Right forelimb (tissue), 1 donor: ENCODE measurements at places on chromosomes 7 and 10.

- peak; percentile 69 for DNase-seq
These were observed at the start of gene GSAP for GRCh38 chr7:77415823-77416620. GSAP (minus strand) TSS chr7:77416349; CDS start chr7:77416321, 28 bp downstream.

DNA sequence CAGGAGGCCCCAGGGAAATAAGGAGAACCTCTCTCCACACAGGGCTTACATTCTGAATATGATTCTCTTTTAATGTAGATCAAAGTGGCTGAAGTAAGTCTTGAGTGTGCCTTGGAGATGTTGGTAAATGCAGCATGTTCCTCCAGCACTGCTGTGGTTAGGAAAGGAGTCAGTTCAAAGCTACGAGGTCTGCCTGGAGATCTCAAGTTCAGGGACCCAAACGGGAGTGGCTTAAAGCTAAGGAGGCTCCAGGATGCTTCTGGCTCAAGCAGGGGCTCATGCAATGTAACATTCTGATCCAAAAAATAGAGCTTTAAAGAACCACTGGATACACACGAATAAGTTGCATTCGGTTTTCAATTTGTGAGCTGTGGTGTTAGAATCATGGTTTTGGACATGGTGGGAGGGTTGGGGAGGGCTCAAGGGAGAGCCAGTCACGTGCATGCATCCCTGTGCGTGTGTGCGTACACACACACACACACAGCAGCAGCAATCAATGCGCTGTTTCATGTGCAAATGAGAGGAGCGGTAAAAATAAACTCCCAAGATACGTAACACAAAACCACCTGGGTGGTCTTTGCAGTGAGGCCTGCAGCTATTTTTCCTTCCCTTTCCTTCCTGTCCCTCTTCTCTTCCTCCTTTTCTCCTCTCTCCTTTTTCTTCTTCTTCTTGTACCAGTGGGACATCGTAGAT is 70.5 kb downstream of the AOAH start:
- DNase-seq: no peak

DNA sequence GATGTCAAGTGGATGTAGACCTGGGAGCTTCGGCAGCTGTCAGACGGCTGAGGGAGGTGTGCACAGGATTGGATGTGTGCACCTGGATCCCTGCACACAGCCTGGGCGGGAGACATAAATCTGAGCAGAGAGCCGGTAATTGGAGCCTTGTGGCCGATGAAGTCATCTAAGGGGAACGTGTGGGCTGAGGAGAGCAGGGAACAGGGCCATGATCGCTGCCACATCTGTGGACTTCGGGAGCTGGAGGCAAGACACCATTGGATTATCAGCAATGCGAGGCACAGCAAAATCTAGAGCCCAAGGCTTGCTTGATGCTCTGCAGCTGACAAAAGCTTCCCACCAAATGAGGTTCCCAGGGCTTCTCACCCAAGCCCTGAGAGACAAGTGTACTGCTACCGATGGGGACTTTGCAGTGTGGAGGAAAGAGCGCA is 147.7 kb downstream of the PTPN20 start:
- peak; percentile 53 for DNase-seq

DNA sequence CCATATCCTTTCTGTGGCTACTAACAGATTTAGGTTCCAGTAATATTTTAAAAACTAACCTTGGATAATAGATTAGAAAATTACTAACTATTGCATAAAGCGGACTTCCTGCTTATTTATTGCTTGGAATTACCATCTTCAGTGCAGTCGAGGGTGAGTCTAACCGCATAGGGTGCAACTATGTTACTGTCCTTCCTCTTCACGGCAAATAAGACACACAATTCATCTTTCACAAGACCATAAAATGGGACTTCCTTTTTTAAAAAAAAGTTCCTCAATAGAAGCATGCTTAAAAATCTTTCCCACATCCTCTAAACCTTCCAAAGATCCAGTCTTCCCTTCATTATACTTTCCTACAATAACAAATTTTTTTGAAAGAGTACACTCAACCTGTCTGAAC is 2.1 kb downstream of the SLC25A40 start:
- no peak for DNase-seq

DNA sequence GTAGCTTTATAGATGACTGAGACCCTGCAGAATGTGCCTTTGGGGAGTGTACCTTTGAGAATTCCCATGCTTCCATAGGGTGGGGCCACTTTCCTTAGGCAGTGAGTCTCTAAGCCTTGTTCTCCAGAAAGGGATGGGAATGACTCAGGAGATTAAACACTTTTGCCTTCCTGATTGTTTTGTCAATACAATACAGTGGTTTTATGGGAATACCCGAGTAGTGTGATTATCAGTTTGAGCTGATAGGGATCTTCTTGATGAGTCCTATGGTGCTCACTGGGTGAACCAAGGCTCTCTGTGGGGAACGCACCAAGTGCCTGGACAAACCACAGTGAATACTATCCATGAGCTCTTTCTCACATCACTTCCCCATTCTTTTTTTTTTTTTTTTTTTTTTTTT is 6.3 kb downstream of the MYOF start:
- DNase-seq: no peak

DNA sequence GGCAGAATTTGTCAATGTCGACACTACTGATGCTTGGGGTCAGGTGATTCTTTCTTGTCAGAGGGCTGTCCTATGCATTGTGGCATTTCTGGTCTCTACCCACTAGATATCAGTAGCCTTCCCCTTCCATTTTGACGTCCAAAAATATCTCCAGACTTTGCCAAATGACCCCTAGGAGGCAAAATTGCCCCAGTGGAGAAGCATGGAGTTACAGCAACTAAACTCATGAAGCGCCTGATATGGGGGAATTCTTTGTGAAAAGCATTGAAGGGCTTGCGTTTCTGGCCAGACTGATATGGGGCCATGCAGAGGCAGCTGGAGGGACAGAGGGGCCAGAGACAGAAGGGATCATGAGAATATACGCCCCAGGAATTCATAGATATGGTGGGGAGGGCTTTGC is 43.6 kb downstream of the ADRB1 start:
- no peak for DNase-seq

GRCh38 chr7:149732111-149732561 is 41.3 kb downstream of the ZNF467 start:
- DNase-seq: no peak

- DNase-seq: no peak
These were observed 202.1 kb downstream of the PRPF18 start for GRCh38 chr10:13788711-13789447.

GRCh38 chr7:8115547-8116402 is 146.2 kb downstream of the ICA1 start:
- no peak for DNase-seq

GRCh38 chr7:150958062-150958552 is 20.0 kb downstream of the KCNH2 start:
- DNase-seq: no peak

- peak; percentile 72 for DNase-seq
These were observed at the start of gene FGFBP3 for GRCh38 chr10:91909117-91909677. FGFBP3 (minus strand) TSS chr10:91909486; CDS start chr10:91908969, 517 bp downstream.

GRCh38 chr7:138186951-138187351 is 110.7 kb downstream of the AKR1D1 start:
- DNase-seq: no peak

DNA sequence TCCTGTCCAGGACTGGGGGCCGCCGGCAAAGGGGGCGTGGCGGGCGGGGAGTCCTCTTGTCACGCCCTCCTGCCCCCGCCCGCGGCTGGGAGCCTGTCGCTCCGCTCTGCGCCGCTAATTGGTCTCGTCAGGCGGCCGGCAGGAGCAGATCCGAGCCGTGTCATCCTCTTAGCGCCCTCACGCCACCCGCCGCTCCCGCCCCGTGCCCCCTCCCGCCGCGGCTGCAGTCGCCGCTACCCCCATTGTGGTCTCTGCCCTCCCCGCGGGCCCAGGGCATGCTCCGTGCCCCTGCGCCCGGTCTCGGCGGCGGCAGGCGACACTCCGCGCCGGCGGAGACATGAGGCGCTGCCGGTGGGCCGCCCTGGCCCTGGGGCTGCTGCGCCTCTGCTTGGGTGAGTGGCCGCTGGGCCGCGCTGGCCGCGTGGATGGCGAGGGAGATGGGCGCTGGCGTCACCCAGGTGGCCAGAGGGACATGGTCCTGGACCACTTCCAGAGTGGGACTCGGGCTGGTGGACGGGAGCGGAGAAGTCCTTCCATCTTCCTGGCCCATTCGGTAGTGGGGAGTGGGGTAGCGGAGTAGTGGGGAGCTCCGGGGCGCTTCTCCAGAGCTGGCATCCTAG is at the start of gene CDHR1:
CDHR1 (plus strand) TSS at position 114 of the 620 bp plus-strand sequence; CDS start at position 338, 224 bp downstream.
- DNase-seq: no peak

- DNase-seq: no peak
These were observed 123.2 kb downstream of the SLC16A9 start for GRCh38 chr10:59586407-59586891.

DNA sequence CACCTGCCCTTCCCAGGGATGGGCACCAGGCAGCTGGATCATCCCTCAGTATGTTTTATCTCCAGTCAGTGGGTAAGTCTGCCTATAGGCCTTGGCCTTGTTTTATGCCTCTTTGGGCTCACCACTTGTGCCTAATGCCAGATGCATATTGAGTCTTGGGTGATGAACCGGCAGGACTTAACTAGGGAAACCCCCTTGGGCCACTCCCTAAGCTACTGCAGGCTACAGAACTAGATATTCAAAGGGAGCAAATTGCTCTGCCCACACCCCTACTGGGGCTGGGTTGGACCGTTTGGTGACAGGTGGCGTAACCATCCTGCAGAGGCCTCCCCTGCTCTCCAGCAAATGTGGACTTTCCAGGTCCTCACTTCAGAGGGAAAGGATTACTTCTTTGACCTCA is 115.7 kb upstream of the GDF10 start:
- DNase-seq: no peak

DNA sequence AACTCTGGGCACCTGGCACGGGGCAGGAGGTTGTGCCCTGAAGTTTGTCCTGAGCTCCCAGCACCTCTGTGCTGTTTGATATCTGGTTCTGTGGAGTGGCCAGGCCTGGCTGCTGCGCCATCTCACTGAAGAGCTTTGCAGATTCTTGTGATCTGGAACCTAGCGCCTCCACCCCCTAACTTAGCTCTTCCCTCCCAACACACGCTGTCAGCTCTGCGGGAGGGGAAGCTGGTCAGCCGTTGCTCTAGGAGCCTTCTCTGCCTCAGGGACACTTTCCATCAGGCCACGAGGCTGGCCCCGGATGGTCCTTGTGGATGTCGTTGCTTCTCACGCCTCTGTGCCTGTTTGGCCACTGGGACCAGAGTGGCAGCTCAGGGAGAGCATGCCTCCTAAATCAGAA is 213.2 kb downstream of the CCDC3 start:
- DNase-seq: no peak

GRCh38 chr7:51139796-51140195 is 176.8 kb downstream of the COBL start:
- DNase-seq: no peak

DNA sequence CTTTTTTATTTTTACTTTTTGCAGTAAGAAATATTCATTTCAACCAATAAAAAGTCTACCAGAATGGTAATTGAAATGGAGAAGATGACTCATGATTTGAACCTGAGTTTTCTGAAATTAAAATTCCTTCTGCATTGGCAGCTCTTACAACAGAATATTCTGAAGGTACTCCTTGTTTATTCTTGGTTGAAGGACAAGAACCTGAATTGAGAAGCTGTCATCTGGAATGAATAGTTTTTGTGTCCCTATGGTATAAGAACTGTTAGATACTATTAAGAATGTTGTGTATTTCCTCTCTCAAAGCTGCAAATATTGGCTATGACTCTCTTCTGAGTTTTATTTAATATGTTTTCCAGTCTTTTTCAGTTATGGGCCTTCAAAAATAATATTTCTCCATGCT is 56.1 kb downstream of the CDK1 start:
- no peak for DNase-seq

DNA sequence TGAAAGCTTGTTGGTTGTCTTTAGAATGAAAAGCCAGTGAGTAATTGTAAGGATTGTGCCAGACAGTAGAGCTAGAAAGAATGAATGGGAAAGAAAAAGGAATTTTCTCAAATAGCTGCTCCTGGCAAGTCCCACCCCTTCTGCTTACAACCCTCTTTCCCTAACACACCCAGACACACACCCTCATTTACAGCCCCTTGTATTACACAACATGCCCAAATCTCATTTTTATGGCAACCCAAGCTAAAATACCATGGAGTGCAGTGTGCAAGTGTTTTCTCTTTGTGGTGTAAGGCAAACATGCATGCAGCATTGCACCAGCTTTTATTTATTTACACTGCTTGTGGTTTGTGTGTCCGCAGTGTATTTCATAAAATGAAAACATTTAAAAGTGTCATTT is 1.5 kb downstream of the PRKAR2B start:
- no peak for DNase-seq

DNA sequence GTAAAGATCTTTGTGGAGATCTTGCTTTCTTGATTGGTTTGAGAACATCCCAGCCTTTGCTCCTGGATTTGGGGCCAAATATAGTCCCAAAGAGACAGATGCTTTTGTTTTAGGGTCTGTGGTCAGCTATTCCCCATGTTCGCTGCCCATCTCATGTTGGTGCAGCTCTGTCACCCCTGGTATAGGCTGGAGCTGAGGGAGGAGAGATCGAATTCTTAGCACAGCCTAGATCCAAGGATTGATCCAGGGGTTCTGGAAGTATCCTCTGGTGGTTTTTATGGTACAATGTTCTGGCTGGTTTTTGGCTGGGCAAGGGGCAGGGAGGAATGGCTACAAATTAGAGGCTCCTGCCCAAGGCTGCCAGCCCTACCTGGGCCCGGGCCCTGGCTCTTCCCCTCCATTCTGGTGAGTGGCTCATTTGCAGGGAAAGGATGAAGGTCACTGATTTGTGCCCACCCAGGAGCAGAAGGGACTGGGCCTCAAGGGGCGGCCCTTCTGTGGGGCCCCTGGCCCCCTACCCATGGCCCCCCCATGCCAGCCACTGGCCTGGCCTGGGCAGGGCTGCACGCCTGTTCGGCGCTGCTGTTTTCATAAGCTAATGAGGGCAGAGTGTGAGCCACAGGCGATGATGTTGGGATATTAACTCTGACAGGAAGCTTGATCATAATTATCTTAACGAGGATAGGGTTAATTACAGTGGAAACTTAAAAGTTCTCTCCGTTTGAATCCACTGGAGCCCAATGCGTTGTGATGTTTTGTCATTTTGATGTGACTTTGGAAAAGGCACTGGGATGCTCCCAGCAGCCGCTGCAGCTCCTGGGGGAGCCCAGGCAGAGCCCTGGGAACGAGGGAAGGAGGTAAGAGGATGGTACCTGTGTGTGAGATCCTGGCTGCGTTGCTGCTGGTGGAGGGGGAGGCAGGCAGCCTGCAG is 600.6 kb downstream of the LRMDA start:
- DNase-seq: no peak

GRCh38 chr7:27048438-27048837 is 47.4 kb downstream of the HOXA1 start:
- no peak for DNase-seq

DNA sequence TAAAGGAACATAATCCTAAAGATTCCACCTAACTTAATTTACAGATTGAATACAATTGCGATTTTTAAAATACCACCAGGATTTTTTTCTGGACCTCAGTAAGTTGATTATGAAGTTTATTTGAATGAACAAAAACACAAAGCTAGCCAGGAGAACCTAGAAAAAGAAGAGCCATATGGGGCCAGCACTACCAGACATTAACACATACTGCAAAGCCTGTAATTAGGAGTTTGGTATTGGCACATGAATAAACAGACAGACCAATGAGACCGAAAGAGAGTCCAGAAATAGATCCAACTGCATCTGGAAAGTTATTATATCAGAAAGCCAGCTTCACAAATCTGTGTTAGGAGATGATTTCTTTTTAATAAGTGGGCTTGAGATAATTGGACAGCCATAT is 105.5 kb upstream of the CHST15 start:
- DNase-seq: no peak
